H4 (cell line): ENCODE measurements at places on chromosomes 1 and 21.

- no peak for DNase-seq
Measured at GRCh38 chr1:100147875-100148274, 14.9 kb downstream of the TRMT13 start.

DNA sequence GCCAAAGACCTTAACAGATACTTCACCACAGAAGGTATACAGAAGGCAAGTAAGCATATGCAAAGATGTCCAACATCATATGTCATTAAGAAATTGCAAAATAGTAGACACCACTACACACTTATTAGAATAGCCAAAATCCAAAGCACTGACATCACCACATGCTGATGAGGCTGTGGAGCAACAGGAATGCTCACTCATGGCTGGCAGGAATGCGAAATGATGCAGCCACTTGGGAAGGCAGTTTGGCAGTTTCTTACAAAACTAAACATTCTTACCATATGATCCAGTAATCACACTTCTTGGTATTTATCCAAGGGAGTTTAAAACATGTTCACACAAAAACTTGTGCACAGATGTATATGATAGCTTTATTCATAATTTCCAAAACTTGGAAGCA lies 261.2 kb upstream of the AJAP1 start:
- no peak for DNase-seq

- DNase-seq: peak; percentile 80
Measured at GRCh38 chr1:45299981-45300668, 26.6 kb upstream of the HPDL start.

- DNase-seq: no peak
Measured at GRCh38 chr1:175628548-175629317, 114.7 kb downstream of the TNR start.
